Activated T-helper 1 cell treated with anti-CD3 and anti-CD28 coated beads, Interleukin-12 subunit alpha, Interleukin-12 subunit beta, Interleukin-2, Interleukin-4 antibody, amounts not matched to agents 30 ng/mL and 10 ng/mL and 1 ng/mL, durations not matched to agents 14 hours and 24 hours and 36 hours (primary cell): ENCODE measurements at places on chromosomes 12 and 14.

DNA sequence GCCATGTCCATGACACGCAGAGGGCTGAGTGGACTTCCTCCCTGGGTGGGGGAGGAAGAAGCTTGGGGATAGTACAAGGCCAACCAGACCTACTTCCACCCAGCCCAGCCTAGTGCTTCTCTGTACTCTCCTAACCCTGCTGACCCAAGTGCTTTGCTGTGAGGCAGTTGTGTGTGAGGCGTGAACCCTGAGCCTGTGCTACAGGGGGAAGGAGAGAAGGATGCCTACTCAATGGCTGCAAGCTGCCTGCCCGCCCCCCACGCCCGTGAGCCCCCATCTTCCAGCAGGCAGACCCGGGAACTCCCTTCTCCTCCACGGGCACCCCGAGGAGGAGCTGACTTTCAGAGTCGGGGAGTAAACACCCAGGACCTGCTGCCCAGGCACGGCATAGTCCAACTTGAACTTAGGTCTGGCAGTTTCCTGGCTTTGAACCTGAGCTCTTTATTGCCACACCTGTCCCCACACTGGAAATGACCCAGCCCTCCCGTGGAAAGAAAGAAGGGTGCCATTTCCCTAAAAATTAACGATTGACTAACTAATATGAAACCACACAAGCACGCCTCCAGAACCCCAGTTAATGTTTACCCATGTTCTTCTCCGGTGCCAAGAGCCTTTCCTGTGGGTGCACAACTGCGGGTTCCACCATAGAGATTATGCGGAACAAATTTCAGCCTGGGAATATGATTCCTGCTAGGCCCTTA lies 10.8 kb downstream of the ALDH2 start:
- H3K4me3 ChIP-seq: no peak overlapping the region
- H3K4me1 ChIP-seq: peaks cover 6% of the 10 kb centered on the region
- H3K36me3 ChIP-seq: no peaks in the 10 kb centered on the region
- no peak overlapping the region for H3K27ac ChIP-seq
- DNase-seq: no peak

DNA sequence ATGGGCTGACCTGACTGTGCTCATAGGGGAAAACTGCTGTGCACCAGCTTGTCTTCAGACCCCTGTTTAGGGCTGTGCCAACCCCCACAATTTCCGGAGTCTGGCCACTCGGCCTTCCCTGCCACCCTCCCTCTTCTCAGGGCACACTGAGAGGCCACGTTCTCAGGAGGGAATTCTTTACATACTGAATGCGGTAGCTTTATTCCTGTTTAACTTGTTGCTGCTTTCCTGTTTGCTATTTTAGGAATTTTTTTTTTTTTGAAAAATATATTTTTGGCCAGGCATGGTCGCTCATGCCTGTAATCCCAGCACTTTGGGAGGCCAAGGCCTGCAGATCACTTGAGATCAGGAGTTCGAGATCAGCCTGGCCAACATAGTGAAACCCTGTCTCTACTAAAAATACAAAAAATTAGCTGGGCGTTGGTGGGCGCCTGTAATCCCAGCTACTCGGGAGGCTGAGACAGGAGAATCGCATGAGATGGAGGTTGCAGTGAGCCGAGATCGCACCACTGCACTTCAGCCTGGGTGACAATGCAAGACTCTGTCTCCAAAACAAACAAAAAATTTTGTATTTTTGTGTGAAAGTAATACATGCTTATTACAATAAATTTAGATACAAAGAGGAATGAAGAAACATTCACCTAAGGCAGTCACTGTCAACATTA lies 39.5 kb downstream of the TPCN1 start:
- DNase-seq: no peak
- peaks cover 18% of the 10 kb centered on the region for H3K36me3 ChIP-seq

DNA sequence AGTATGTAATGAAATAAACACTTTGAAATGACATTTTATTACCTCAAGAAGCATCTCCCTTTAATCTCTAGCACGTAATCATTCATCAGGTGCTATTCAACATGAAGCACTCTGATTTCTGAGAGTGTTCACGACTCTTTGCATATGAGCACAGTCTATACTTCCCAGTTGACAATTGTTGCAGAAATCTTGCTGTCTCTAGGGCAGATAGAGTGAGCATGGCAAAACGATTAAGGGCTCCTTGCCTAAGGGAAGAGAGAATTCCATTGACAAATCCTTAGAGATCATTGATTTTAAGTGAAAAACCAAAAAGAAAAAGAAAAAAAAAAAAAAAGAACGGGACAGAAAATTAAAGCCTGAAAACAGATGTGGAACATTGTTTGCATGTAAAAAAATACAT lies 107.6 kb downstream of the C12orf50 start:
- no peak for DNase-seq
- H3K4me3 ChIP-seq: no peak overlapping the region
- no peaks in the 10 kb centered on the region for H3K4me1 ChIP-seq
- H3K27me3 ChIP-seq: peaks cover 3% of the 10 kb centered on the region
- no peak overlapping the region for H3K27ac ChIP-seq
- H3K36me3 ChIP-seq: no peaks in the 10 kb centered on the region

DNA sequence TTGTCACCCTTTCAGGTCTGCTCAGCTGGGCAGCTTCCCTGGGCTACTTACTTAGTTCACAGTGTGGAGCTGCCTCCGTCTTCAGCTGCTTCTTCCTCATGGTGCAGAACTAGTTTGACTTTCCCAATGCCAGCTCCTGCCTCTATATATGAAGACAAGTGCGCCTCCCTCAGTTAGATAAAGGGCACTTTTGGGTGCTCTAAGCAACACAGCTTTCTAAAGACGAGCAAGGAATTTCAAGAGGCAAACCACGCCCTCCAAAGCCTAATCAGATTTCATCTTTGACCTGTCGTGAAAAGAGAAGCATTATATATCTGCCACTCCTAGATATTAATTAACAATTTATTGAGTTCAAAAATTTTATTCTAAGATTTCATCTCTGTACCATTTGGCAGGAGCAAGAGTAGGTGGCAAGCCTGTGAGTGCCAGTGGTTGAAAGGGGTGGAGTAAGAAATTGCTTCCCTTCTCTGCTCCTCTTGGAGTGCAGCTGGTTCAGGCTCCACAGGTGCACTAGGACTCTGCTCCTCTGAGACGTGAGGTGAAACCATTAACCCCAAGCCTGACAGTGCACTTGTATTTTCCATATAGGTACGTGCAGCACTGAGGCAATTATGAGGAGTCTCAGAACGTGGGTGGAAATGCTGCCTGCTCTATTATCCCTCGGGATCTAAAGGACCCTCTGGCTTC lies 2.1 kb upstream of the SLC11A2 start:
- no peaks in the 10 kb centered on the region for H3K36me3 ChIP-seq
- DNase-seq: no peak
- peaks cover 18% of the 10 kb centered on the region for H3K27me3 ChIP-seq

DNA sequence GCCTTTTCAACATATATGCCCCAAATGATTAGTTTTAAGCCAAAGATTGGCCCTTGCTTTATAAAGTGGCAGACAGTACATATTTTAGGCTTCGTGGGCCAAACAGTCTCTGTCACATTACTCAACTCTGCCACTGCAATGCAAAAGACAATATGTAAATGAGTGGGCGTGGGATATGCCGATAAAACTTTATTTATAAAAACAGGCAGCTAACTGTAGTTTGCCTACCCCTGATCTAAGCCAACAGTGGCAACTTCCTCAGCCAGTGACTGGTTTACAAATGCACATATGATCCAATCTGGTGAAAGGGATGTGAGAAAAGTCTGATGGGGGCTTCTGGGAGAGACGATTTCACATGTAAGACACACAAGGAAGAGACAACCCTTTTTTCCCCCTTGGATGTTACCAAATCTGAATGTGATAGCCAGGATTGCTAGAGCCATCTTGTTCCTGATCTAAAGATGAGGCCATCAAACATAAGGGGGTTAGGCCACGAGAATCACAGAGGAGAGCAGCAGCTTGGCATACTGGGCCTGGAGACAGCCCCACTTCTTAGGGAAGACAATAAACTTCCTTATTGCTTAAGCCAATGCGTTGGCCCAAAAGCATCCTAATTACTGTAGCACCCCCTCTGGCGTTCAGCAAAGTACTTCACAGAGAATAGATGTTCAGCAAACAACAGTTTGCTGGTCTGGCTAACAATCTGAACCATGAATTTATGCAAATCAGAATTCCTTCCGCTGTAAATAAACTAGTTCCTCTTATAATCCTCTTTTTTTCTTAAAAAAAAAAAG lies 75.2 kb upstream of the TMCC3 start:
- H3K27ac ChIP-seq: no peak overlapping the region
- no peaks in the 10 kb centered on the region for H3K36me3 ChIP-seq
- H3K27me3 ChIP-seq: peaks cover 11% of the 10 kb centered on the region
- no peak for DNase-seq
- H3K4me1 ChIP-seq: no peaks in the 10 kb centered on the region
- no peak overlapping the region for H3K4me3 ChIP-seq

DNA sequence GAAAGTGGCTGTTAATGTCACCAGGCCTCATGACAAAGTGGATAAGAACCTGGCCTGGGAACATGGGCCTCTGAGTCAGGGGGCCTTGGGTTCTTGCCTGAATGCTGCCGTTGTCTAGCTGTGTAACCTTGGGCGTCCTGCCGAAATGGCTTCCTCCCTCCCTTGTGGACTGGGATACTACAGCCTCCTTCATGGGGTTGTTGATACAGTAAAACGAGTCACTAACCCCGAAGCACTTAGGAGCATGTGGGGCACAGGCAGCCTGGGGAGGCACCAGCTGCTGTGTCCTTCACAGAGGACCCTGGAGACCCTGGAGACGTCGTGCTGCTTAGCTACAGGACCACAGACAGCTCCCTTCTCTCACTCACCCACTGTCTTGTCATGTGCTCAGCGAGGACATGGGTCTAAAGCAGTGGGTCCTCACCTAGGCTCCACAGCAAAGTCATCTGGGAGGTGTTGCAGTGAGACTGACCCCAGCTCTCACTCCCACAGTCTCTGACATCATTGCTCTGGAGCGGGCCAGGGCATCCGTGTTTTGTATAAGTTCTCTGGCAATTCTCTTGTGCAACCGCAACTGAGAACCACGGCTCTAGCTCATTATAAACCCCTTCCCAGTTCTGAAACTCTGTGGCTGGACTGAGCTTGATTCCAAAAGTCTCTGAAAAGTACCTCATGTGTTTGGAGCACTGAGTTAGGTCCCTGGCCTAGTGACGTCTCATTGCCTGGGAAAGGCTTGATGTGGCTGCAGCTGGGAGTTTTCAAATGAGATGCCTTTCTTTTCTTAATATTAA lies 42.1 kb downstream of the SERPINA3 start:
- H3K4me1 ChIP-seq: no peaks in the 10 kb centered on the region
- DNase-seq: no peak
- H3K4me3 ChIP-seq: no peak overlapping the region
- no peaks in the 10 kb centered on the region for H3K36me3 ChIP-seq
- no peak overlapping the region for H3K27ac ChIP-seq

- H3K27me3 ChIP-seq: peaks cover 7% of the 10 kb centered on the region
- H3K27ac ChIP-seq: no peak overlapping the region
- no peaks in the 10 kb centered on the region for H3K4me1 ChIP-seq
- H3K4me3 ChIP-seq: no peak overlapping the region
These were observed 31.7 kb downstream of the FGD4 start for GRCh38 chr12:32431025-32431424.

DNA sequence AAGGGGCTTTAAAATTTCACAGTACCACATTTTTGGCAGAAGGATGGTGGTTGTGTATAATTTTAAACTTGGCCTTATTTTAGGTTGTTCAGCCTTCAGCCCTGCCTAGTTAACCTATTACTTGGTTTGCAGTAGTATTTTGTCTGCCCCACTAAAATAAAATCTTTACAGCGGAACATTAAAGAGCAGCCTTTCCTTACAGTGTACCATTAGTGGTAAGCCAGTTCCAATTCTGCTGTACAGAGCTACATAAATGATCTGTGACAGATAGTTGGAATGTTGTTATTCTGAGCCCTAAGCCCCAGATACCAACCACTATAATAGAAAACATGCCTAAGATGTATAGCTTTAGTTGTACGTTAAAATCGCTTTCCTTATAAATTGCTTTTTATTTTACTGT lies 56.2 kb downstream of the SLC38A6 start:
- peaks cover 19% of the 10 kb centered on the region for H3K4me1 ChIP-seq
- H3K27me3 ChIP-seq: no peaks in the 10 kb centered on the region
- no peak overlapping the region for H3K27ac ChIP-seq
- DNase-seq: no peak
- no peak overlapping the region for H3K4me3 ChIP-seq
- H3K36me3 ChIP-seq: no peaks in the 10 kb centered on the region
